ENCODE measurements at places on chromosomes 1 and 21. TPM values are rescaled to one million over a fixed set of nuclear protein-coding genes. Genes with fewer than 3 reads are reported as not detected.

Gene SLC9C2
- total RNA-seq: not detected

Gene DNM3
- 2.6 TPM for total RNA-seq

Gene CCDC27
- total RNA-seq: not detected

Gene KLF17
- not detected for total RNA-seq

Gene SLFNL1
- 0.39 TPM for total RNA-seq

Gene RBM8A
- 286 TPM for total RNA-seq

Gene MXRA8
- total RNA-seq: 0.66 TPM

Gene S100A11
- total RNA-seq: 197 TPM

Gene UBL4B
- total RNA-seq: not detected

Gene LENEP
- total RNA-seq: 0.68 TPM

Gene TTC22
- total RNA-seq: 1.4 TPM

Gene S100A8
- total RNA-seq: not detected

Gene PLA2G2C
- total RNA-seq: 0.58 TPM

Gene NCMAP
- 0.14 TPM for total RNA-seq

Gene DMAP1
- 46.2 TPM for total RNA-seq

Gene KMO
- total RNA-seq: not detected

Gene SARS1
- 273 TPM for total RNA-seq

Gene MOB3C
- total RNA-seq: 12.8 TPM

Gene NFIA
- 3.1 TPM for total RNA-seq

Gene PTPN7
- 198 TPM for total RNA-seq

Gene HSD3B2
- total RNA-seq: not detected

Gene PRRX1
- total RNA-seq: not detected

Gene OVAAL
- total RNA-seq: not detected

Gene CFAP74
- not detected for total RNA-seq

Gene RUNX3
- total RNA-seq: 136 TPM

Gene TMOD4
- total RNA-seq: 0.78 TPM

Gene ACTN2
- 0.50 TPM for total RNA-seq

Gene TUFT1
- 5.6 TPM for total RNA-seq

Gene PMF1
- total RNA-seq: 156 TPM

Gene ATP6V1G3
- total RNA-seq: not detected

Gene PGLYRP4
- not detected for total RNA-seq

Gene CELF3
- total RNA-seq: not detected

Gene ANKRD45
- total RNA-seq: not detected

Gene FAM78B
- total RNA-seq: not detected

Measured in activated naive CD4-positive, alpha-beta T cell treated with anti-CD3 and anti-CD28 coated beads, Interleukin-2, amount 50 U/mL, for 72 hours (primary cell).